ENCODE measurements at places on chromosomes 7 and 10.

GRCh38 chr10:71753091-71753959, 20.0 kb downstream of the VSIR start:
- no peak for DNase-seq

DNA sequence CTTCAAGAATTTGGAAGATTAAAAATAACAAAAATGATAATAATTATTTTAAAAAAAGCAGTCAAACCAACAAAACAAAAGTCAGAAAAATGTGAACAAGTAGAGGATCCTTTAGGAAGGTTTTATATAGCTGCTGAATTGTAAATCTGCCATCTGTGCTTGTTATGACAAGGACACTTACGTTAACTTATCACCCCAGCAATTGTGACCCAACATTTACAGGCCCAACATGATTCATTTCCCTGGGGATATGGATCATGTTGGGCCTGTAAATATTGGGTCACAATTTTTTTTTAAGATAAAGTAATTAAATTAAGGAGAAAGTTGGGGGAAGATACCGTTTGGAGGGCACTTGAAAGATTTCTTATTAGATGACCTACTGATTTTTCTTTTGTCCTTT, 261.4 kb upstream of the HABP2 start:
- no peak for DNase-seq

DNA sequence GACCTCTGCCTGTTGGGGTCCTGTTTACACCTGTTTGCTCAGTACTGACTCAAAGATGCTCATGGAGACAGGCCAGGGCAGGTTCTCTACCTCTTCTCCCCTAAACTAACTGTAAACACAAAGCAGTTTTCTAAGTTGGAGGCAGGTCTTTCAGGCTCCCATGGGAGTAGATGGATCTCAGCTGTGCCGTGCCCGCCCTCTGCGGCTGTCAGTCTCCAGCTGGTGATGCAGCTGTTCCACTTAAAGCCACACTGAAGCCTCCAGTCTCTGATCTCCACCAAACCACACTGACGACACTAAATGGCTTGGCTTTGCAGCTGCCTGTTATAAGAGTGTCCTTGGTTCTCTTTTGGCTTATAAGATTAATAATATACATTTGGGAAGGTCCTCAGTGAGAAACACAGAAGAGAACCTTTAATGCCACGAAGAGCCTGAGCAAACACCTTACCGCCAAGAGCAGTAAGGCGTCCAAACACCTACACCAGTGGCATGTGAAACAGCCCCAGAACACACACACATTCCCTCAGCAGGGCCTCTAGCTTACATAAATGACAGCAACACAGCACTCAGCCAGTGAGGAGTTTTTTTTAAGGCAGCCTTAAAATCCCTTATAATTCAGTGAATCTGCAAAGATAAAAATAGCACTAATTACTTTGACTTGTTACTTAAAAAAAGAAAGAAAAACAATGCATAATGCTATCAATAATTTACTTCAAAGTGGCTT, 60.4 kb upstream of the KCNIP2 start:
- no peak for DNase-seq

DNA sequence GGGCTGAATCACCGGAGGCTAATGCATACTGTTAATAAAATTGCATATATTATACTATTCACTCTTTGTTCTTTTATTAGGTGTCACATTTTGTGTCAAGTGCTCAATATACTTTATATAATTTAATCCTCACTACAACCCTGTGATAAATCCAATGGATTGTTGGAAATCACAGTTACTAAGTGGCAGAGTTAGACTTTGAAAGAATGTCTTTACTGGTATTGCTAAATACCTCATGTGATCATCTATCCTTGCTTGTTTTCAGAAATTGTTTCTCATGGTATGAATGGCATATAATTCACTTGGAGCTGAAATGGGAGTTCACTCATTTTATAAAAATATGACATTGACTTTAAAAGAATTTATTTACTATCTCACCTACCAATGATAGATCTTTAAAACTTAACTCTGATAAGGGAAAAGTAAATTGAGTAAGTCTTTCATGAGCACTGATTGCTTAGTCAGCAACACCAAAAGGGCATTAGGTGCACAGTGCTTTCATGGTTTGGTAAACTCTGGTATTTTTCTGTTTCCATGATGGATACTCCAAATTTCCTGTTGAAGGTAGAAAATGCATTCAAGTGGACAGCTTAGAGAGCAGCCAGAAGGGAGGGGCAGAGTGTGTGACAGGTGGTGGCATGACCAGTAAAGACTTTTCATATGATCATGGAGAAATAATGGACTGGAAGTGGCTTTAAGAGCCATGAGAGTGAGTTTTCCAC, 22.6 kb downstream of the ENKUR start:
- DNase-seq, result no peak

DNA sequence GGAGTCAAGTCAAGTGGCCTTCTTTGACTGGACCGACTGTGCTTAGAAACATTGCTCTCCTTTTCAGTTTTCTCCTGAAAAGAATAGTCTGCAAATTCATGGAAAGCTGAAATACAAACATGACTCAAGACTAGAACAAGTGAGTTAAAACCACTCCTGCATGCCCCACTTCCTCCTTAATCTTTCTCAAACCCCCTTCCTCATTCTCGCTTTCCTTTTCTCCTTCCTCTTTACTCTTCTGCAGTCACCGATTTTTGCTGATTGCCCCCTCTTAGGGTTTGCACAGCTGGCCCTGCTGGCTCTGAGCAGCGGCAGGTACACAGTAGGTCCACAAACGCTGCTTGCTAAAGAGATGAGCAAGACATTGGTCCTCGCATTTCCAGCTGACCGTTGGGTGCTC, 34.8 kb upstream of the MKI67 start:
- DNase-seq, result no peak
